ENCODE measurements at places on chromosomes 2 and 18. TPM values are rescaled to one million over a fixed set of nuclear protein-coding genes. Genes with fewer than 3 reads are reported as not detected.

GRCh38 chr2:17035010-17035409, 369.4 kb upstream of the CYRIA start:
- DNase-seq, result no peak

Gene CROCC2
- total RNA-seq, result 0.09 TPM

Gene SPDYA
- 0.89 TPM for total RNA-seq

DNA sequence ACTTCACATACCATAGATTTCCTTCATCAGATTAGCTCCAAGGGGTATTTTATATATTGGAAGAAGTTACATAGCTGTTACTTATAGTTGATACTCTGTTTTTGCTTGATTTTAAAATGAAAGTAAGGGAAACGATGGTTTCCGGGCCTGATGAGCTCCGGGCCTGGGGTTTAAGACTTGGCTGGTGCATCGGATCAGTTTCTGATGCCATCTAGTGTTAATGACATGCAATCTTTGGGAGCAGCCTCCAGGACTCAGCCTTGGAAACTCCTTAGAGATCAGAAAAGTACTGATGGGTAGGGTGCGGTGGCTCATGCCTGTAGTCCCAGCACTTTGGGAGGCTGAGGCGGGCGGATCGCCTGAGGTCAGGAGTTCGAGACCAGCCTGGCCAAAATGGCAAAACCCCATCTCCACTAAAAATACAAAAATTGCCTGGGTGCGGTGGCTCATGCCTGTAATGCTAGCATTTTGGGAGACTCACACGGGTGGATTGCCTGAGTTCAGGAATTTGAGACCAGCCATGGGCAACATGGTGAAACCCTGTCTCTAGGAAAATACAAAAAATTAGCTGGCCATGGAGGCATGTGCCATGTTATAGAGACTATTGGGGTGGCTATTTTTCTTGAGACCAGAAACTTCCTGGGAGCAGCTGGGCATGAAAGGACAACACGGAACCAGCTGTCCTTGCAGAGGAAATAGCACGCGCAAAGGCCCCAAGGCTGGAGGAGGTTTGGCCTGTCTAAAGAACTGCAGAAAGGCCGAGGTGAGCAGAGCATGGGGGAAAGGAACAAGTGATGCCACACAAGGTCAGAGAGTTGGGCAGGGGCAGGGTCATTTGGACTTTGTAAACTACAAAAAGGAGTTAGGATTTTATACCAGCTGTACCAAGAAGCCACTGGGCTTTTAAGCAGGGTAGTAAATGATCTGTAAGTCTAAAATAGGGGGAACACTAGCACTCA, 46.9 kb upstream of the CNOT11 start:
- peak; percentile 63 for DNase-seq

Gene ABCB11
- total RNA-seq, result 0.23 TPM

GRCh38 chr2:58054264-58054663, 7.7 kb downstream of the VRK2 start:
- no peak for DNase-seq

GRCh38 chr18:799943-800342, 12.1 kb downstream of the YES1 start:
- DNase-seq, result no peak

- peak; percentile 75 for DNase-seq
Observed at GRCh38 chr2:241561832-241562231, 3.3 kb downstream of the BOK start.

GRCh38 chr2:222750533-222750932, 79.1 kb downstream of the MOGAT1 start:
- no peak for DNase-seq

GRCh38 chr2:207897541-207898353, 127.6 kb downstream of the PLEKHM3 start:
- no peak for DNase-seq

DNA sequence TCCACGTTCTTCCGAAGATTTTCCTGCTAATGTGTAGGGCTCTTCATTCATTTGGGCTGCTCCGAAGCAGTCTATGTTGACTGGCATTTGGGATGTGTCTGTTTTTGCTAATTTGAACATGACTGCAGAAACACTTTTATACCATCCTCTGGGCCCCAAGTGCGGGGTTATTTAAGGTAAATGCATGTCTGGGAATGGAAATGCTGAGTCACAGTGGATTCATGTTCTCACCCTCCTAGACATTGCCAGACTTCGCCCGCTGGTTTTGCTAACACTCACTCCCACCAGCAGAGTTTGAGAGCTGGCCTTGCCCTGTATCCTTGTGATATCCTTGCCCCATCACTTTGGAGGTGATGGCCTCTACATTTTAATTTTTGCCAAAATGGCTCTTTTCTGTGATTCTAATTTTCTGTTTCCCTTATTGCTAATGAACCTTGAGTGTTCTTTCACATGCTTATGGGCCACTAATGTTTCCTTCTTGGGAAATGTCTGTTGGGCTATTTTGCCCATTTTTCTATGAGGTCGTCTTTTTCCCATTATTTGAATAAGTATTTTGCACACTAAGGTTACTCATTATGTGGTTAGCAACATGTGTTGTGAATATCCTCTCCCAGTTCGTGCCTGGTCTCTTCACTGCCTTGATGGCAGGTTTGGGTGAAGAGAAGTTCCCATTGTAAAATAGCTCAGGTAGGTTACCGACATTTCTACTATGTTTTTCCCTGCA, 204.1 kb downstream of the GLI2 start:
- DNase-seq, result no peak

Gene CKAP2L
- total RNA-seq, result 1.5 TPM

DNA sequence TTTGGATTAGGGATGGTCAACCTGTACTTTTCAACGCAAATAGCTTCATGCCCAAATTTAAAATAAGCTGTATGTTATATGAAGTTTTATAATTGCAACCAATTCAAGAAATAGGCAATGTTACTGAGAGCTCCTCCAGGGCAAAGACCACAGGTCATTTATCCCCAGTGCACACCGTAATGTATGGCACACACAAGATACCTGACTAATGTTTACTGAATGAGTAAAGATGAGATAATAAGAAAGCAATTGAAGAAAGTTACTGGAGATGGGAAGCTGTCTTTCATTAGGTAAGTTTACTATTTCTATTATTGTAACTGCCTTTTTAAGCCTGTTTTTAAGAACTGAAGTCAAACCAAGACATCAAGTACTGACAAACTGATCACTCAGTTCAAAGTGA, 184.5 kb upstream of the VRK2 start:
- no peak for DNase-seq

DNA sequence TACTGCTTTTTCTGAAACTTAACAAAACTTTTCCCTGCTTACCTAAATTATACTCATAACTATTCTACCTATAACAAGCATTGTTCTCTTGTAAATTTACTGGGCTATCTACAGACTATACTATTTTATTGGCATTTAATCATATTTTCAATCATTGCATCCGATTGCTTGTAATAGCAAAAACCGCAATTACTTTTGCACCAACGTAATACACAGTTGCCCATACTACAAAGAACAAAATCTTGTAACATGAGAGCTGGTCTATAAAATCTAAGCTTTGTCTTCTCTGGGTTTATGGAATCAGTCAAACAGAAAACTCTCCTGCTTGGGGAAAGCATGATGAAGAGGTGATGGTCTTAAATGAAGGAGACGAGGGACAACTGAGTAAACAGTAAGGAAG, 463.4 kb upstream of the ST6GAL2 start:
- DNase-seq, result no peak

GRCh38 chr2:121130301-121130850, 154.6 kb downstream of the TFCP2L1 start:
- DNase-seq, result no peak

DNA sequence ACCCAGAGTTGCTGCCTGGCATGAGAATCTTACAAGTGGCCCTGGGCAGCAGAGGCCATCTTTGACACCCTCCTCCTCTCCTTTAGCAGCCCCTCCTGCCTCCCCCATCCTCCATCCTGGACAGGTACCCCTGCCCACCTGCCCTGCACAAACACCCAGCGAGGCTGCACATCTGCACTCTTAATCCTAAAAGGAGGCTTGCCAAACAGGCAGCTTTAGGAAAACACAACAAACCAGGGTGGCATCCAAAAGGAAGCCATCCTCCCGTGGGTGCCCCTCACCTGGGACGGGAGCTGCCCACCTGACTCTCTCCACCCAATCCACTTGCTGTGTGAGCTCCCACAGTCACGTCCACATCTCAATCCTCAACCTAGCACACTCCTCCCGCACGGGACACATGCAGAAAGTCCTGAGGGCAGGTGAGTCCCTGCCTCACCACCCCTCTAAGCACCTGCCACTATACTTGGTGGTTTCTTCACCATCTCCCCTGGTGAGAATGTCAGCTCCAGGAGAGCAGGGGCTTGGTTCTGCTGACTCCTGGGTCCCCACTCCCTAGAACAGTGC, 5.8 kb downstream of the BIN1 start:
- DNase-seq, result no peak

DNA sequence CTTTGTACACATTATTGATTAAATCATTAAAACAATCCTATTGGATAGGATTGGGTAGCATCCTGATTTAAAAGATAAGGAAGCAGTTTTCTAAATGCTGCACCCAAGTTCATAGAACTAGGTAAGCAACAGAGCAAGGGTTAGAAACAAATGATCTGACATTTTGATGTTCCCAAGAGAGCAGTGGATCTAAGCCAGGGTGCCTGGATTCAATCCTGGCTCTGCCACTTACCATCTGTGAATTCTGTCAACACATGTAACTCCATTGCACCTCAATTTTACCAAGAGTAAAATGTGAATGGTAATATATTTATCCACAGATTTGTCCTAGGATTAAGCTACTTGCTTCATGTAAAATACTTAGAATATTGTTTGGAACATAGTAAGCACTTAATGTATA, 982.6 kb upstream of the FANCL start:
- DNase-seq, result no peak

DNA sequence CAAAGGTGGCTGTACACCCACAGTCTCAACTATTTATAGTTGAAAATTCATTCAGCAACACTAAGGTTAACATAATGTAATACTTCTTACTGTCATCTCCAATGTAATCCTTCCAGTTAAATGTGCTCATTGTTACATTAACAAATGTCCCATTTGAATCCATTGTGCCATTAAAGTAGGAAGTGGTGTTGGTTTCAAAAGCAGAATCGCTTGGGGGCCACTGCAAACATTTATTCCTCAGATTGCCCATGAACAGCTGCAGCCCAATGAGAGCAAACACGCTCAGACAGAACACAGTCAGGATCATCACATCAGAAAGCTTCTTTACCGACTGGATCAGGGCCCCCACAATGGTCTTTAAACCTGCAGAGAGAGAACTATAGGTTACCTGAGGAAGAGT, 41.4 kb downstream of the SCN3A start:
- DNase-seq, result no peak

Gene GAREM2
- 4.9 TPM for total RNA-seq

GRCh38 chr2:218482651-218483050, 63.7 kb downstream of the VIL1 start:
- DNase-seq, result no peak

GRCh38 chr2:71936076-71937030, 211.3 kb downstream of the CYP26B1 start:
- DNase-seq, result no peak

- DNase-seq, result no peak
Observed at GRCh38 chr2:54927085-54927750, 123.0 kb downstream of the RTN4 start.

DNA sequence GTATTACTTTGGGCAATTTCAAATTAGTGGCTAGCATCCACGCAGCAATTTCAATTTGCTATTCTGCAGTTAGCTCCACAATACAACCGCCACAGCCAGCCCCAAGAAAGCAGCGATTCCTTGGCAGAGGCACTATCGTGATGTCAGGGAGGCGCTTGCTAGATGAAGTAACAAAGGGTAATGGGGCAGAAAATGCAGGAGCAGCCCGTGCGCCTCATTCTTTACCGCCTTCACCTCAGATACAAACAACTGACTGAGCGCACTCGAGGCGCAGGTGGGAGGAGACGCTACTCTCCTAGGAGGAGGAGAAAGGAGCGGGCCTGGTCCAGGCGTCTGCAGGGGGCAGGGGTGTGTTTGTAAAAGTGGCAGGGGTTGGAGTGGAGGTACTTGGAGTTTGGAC, 76.9 kb upstream of the ASB18 start:
- DNase-seq, result no peak

GRCh38 chr2:200431996-200432705, 77.7 kb downstream of the KCTD18 start:
- no peak for DNase-seq

All from mucosa of gallbladder (tissue), 1 donor.